HS-27A (cell line): ENCODE measurements at places on chromosomes 1 and 21.

DNA sequence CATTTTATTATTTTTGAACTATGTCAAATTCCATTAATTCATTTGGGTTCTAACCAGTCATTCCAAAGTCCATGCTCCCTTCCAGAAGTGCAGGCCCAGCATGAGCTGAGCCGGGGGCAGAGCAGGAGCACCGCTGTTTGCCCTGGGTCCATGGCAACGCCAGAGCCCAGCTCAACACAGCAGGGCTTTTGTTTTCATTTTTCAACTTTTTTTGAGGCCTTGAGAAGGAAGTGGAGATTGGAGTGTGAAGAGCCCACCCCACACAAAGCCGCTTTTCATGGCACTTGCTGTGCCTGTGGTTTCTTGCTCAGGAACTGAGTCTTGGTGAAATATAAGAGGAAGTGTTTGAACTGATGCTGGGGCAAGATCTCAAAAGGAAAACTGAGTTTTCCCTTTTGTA, 13.2 kb upstream of the PRMT2 start:
- DNase-seq: no peak

DNA sequence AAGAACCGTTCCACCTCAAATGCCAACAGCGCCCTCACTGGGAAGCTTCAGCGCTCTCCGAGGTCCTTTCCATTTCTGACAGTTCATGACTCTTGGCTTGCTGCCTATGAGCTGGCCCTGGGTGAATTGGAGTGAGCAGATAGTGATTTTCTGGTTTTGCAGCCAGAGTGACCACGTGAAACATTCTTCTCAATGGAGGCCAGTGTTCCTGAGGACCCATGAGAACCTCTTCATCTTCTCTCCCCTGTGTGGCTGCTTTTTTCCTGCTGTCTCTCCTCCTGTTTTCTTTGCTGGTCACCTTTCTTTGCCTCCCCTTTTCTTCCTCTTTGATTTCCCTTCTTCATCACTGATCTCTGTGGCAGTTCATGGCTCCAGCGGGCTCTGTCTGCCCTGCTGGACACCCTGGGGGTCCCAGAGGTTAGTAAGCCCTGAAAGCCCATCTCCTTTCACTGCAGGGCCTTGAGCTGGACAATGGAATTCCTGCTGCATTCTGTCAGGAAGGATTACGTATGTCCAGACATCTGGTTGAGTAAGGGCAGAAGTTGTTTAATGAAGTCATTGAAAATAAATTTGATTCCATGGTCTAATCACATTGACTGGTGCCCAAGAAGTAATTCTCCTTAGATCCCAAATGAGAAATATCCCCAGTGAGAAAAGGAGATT, 29.9 kb downstream of the VASH2 start:
- no peak for DNase-seq

GRCh38 chr1:175493321-175494010, 249.9 kb downstream of the TNR start:
- no peak for DNase-seq

- DNase-seq: no peak
These were observed 27.1 kb downstream of the RIMS3 start for GRCh38 chr1:40638097-40639036.

DNA sequence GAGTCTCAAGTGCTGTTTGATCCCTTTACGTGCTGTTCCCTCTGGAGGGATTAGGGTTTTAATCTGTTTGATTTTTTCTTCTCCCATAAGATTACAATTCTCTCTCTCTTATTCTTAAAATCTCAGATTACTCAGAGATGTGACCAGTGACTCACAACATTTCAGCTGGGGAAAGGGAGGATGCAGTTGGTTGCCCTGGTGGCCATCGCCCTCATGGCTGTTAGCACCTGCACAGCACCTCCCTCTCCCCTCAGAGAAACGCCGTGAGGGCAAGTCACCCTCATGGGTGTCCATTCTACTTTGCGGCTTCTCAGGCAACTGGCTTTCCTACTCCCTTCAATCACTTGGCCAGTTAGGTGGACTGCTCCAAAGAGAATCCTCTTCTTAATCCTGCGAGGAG, 42.4 kb upstream of the KCNA3 start:
- no peak for DNase-seq

DNA sequence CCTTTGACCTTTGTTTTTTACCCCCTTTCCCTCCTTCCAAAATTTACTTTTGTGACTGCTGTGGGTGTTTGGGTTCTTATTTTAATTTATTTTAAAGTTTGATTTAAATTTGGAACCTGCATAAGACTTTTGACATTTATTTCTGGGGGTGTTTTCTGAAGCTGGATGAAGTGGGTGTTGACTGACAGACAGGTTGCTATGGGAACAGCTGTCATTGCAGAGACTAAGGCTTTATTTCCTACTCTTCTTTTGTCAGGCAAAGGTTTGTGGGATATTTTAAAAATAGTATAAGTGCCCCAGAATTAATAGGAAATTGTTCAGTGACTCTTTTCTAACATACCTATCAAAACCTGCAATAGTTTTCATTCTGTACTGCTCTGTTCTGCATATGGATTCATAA, 290.8 kb upstream of the ESRRG start:
- DNase-seq: no peak

DNA sequence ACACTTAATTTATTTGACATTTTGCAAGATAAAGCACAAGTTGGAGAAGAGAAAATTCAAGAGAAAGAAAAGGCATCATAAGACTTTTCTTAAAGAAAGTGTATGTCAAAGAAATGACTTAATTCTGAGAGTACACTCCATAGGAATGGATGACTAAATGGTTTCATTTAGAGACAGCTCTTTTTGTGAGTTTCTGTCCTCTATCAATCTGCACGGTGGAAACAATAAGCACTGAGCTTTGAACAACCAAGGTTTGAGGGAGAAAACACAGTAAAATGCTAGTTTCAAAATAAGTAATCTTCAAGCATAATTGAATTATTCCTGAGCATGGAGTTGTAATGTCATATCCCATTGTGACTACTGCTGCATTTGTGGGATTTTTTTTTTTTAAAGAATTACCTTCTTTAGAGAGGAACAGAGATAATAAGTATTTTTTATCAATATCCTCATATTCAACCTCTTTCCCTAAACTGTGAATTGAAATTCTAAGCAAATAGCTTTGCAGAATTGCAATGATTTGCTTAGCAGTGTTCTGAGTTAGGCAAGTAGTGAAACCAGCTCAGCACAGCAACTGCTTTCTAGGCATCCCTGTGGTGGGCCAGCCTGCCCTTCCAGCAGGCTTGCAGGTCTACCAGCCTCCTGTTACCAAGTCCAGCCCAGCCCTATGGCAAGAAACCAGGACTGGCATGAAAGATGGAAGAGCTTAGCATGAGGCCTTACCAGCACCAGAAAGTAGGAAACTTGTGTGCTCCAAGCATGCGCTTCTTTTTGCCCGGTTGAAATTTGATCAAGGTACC, 38.2 kb downstream of the KCNJ6 start:
- DNase-seq: no peak

- DNase-seq: no peak
These were observed 35.0 kb downstream of the ACKR1 start for GRCh38 chr1:159239551-159240220.

DNA sequence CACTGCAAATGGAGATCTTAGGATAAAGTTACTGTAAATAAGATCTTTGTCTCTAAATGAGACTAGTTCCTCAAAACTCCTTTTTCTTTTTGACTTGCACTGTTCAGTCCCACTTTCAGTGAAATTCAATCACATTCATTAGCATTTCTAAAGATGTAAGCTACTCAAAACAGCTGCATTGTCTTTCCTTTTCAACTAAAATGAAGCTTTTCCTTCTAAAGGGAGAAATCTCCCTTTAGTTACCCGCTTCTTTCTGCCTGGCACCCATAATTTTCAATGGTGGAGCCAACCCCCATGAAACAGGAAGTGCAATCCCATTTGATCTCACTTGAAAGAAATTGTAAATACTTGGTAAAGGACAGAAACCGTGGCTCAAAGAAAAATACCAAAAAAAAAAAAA, 387.4 kb upstream of the PKN2 start:
- DNase-seq: no peak

GRCh38 chr1:109721042-109721441, 9.0 kb downstream of the GSTM5 start:
- DNase-seq: no peak

DNA sequence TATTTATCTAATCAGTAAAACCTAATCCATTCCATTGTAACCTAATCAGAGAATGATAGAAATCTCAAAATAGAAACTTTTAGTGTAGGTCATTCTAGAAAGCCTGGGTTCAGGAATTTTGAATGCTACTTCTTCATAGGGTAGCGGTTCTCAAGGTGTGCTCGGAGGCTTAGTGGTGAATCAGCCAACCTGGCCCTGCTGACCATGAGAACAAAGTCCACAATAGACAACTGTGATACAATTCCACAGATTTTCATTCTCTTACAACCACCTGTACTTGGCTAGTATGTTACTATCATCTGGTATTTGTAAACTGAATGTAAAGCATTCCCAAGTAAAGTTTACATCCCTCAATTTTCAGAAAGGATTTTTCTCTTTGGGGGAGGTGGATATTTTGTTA, 7.5 kb upstream of the PUM1 start:
- DNase-seq: no peak

DNA sequence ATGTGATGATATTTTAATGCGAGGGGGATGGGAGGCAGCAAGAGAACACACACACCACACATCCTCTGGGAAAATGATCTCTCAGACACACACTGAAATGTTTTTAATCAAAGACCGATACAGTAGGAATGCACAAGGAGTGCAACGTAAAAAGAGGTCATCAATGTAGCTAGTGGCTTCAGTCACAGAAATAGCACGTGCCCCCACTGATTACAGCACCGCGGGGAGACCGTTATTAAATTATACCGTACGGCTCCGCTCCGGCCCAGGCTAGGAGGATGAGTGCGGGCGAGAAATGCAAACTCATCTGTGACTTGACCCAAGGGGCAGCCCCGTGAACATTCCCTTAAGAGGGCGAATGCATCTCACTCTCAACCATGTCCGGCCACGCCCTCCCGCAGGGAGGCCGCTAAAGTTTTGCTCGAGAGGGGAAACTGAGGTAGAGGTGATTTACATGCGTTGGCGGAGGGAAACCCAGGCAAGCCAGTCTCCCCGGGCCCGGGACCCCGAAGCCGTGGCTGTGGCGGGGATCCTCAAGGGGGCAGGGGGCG, 552 bp downstream of the UBR4 start:
- DNase-seq: peak; percentile 17

- peak; percentile 75 for DNase-seq
These were observed 86.2 kb downstream of the SIK1 start for GRCh38 chr21:43340491-43341377.

GRCh38 chr1:47523835-47524215, 86.0 kb downstream of the FOXD2 start:
- DNase-seq: no peak

GRCh38 chr1:91697416-91697815, 188.5 kb downstream of the TGFBR3 start:
- no peak for DNase-seq
